ENCODE measurements at places on chromosomes 2 and 18.

GRCh38 chr2:207231106-207231865 lies 65.5 kb upstream of the KLF7 start:
- DNase-seq = no peak

DNA sequence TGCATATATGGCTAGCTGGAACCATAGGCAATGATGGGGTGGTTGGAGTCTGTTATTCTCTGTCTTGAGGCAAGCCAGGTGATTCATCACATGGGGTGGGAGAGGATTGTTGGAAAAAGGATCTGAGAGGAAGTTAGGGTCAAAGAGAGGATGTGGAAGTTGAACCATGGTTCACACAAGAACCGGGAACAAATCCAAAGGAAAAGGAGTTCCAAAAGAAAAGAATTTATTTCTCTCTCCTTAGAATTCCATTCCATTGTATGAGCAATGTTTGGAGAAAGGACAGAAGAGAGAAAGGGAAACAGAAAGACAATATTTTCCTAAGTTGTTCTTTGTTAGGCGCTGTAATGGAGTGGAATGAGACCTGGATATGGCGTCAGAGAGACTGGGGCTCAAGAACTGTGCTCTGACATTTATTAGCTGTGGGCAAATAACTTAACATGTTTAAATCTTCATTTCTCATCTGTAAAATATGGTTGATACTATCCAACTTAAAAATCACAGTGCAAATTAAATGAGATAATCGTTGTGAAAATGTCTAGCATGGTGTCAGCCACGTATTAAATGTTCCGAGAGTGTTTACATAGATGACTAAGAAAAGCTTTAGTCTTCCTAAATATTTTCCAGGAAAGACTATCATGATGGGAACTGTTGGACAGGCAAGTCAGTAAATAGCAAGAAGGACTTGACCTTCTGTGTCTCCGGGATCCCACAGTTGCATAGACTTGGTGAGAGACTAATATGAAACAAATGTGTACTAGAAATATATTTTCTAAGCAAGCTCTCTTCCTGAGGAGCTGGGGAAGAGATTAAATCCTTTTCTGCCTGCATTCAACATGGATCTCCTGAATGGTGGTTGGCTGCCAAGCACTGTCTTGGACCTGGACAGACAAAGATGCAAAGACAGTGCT lies 71.4 kb downstream of the TRIB2 start:
- no peak for DNase-seq

- DNase-seq = no peak
Observed at GRCh38 chr18:24395049-24395795, 2.4 kb downstream of the OSBPL1A start.

- no peak for DNase-seq
Observed at GRCh38 chr2:6993229-6993640, 76.0 kb downstream of the RNF144A start.

- DNase-seq = no peak
Observed at GRCh38 chr2:64838817-64839216, 150.4 kb upstream of the SLC1A4 start.

DNA sequence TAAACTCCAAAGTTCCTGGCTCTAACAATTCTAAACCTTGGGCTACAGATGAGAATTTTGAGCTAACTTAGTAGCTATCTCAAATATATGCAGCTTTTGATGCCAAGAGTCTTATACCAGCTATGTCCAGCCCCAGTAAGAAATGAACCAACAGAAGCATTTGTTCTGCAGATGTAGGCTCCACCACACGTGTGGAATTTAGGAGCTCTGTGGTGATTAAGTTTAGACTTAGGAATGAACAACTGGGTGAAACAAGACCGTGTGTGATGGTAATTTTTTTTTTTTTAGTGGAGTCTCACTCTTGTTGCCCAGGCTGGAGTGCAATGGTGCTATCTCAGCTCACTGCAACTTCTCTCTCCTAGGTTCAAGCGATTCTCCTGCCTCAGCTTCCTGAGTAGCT lies 179.7 kb downstream of the ANKRD30B start:
- DNase-seq = no peak

DNA sequence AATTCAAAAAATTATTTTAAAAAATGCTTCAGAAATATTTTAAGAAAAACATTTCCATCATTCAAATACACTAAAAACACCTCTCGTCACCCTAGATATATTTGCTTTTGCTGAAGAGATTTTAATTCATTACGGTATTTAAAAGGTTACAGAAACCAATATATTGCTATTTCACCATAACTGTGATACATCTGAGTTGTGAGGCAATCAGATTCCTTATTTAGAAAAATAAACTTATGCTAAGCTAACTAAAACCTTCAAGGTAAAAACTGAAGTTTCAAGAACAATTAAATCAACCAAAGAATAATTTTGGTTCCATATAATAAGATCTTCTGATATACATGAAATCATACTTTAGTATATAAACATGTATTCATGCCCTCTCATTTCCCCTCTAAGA lies 32.8 kb downstream of the PELI1 start:
- DNase-seq = no peak

- no peak for DNase-seq
Observed at GRCh38 chr18:2535419-2535910, 35.8 kb downstream of the METTL4 start.

DNA sequence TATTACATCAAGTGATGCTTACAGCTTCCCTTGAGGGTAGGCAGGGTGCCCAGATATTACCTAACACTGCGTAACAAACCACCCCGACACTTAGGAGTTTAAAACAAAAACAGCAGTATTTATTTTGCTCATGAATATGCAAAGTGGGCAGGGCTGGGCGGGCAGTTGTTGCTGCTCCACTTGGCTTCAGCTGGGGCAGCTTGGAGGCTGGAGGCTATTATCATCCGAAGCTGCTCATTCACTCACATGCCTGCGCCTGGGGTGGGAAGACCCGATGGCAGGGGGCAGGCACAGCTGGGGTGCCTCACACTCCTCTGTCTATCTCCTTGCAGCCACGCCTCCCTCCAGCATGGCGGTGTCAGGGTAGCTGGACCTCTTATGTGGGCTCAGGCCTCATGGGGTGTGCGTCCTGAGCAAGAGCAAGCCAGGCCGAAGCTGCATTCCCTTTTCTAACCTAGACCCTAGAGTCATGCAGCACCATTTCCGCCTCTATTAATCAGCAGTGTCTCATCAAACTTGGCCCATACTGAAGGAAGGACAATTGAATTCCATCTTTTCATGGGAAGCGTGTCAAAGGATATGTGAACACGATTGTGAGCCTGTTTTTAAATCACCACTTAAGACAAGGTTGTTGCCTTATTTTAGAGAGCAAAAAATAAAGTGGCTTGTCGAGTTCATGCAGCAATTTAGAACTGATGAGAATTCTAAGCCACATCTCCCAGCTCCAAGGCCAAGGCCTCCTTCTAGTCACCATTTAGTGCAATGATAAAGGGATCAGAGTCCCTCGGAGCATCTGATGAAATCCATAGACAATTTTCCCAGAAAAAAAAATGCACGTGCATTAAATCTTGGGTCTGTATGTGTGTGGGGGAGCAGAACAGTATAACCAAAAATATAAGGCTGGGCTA lies 54.9 kb downstream of the SDC1 start:
- DNase-seq = no peak

DNA sequence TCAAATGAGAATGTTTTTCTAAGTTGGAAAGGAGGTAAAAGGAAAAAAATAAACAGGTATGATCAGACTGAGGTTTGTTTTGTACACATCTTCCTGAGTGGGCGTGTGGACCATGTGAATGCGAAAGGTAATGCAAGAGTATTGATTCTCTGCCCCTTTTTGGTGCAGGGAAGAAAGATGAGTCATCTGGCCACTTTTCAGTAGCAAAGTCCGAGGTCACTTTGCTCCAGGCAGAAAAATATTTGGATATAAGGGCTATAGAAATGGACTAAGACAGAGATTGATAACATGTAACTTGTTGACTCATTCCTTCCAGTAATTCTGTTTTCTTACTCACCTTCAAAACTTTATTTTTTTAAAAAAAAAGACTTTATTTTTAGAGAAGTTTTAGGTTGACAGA lies 130.5 kb downstream of the DSEL start:
- no peak for DNase-seq

DNA sequence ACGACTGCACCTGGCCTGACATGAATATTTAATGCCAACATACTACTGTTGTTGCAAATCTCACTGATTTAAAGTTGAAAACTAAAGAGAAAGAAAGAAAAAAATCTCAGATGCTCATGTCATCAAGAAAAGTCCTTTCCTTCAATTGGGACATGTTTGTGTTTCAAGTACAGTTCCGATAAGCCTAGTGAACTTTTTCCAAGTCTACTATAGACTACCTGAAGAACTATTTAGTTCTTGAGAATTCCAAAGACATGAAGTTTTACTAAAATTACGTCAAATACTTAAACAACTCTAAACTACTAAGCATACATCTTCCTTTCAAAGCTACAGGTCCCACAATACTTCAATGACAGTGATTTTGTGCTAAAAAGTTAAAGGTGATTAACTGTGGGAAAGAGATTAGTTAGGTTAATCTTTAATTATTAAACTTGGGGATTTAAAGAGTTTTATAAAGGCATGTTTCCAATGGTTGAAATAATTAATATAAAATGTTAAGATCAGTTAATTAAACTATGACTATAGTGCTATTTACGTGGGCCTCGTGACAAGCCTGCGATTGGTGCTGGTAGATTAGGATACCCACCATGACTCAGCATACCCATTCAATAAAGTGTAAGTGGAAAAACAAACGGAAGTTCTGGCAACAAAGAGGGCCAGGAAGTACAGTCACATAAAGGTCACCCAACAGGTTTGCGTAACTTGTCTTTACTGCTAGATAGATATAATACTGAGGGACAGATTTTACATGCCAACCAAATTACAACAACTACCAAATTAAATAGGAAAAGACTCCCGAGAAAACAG lies 55.5 kb downstream of the SEPTIN10 start:
- no peak for DNase-seq

DNA sequence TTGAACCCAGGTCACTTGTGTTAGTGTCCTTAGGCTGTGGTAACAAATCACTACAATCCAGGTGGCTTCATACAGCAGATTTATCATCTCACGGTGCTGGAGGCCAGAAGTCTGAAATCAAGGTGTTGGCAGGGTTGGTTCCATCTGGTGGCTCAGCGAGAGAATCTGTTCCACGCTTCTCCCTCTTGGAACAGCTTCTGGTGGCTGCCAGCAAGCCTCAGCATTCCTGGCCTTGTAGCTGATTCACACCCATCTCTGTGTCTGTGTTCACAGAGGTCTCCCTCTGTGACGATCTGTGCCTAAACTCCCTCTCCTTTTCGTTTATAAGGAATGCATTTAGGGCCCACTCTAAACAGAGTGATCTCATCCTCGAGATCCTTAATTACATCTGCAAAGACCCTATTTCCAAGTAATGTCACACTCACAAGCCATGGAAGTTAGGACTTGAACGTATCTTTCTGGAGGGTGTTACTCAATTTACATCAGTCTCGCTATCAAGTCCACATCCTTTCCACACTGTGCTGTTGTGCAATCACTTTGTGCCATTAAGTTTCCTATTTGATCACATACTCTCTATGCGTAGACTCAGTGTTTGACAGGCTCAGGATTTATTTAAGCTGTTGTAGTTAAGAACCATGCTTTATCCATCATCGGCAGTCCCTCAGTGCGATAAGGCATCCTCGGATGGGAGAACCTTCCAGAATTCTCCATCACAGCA lies 164.4 kb downstream of the SOCS6 start:
- DNase-seq = no peak

DNA sequence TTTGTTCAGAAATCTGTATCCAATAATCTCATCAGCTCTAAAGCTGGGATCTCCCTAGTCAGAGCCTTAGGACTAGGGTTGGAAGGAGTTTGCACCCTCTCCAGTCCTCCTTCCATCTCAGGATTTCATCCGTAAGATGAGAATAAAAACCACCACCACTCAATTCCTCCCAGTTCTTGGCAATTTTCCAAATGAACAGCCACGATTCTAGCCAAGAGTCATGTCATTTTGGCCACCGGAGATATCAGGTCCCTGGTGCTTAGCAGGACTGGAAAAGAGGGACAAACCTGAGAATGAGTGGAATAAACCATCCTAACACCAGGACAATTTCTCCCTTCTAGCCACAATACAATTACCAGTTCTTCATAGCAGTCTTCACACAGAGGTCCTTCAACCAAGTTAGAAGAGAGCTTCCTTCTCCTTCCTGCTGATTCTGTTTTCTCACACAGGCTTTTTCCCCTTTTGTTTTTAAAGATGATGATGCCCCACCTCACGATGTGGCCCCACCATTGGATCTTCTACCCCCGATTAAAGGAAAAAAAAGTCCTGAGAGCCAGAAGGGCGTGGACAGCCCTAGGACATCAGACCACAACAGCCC lies 36.2 kb downstream of the KIAA2012 start:
- DNase-seq = no peak

DNA sequence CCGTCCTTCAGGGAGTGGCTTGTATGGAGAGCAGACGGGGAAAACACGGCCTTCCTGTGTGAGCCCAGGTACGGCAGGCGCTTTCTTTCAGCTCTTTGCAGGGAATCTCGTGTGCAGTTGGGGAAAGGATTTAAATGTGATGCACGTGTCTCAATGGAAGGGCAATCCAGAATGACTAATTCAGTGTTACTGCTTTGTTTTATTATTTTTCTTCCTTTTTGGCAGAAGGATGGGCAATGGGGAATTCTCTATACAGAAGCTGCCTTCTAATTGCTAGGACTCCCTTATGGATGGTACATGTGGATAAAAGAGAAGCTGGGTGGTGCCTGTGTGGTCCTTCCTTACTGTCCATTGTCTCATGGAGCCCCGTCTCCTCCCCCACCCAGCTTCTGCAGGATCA lies 107.4 kb downstream of the WDSUB1 start:
- no peak for DNase-seq

- no peak for DNase-seq
Observed at GRCh38 chr2:20351555-20352229, 1.0 kb upstream of the PUM2 start.

GRCh38 chr18:58252166-58252565 lies 208.1 kb downstream of the NEDD4L start:
- DNase-seq = no peak

GRCh38 chr18:56929886-56930285 lies 217.0 kb upstream of the BOD1L2 start:
- no peak for DNase-seq

- no peak for DNase-seq
Observed at GRCh38 chr2:187213798-187214197, 234.3 kb downstream of the CALCRL start.

GRCh38 chr2:146634230-146635097 lies 1210.4 kb upstream of the ACVR2A start:
- DNase-seq = no peak

- DNase-seq = no peak
Observed at GRCh38 chr2:6233993-6234392, 541.8 kb downstream of the SOX11 start.

- DNase-seq = no peak
Observed at GRCh38 chr2:237196866-237197618, 111.4 kb downstream of the COPS8 start.

GRCh38 chr2:219003267-219003634 lies 10.0 kb upstream of the CRYBA2 start:
- DNase-seq = no peak

- no peak for DNase-seq
Observed at GRCh38 chr18:58695772-58696171, 24.5 kb downstream of the MALT1 start.

GRCh38 chr18:32290810-32291209 lies 101.0 kb downstream of the MEP1B start:
- DNase-seq = no peak

All from WTC11 (cell line).